Stimulated activated CD4-positive, alpha-beta T cell treated with anti-CD3 and anti-CD28 coated beads, Interleukin-15, amount 100 ng/mL, for 1 hour (primary cell): ENCODE measurements at places on chromosomes 1 and 21.

DNA sequence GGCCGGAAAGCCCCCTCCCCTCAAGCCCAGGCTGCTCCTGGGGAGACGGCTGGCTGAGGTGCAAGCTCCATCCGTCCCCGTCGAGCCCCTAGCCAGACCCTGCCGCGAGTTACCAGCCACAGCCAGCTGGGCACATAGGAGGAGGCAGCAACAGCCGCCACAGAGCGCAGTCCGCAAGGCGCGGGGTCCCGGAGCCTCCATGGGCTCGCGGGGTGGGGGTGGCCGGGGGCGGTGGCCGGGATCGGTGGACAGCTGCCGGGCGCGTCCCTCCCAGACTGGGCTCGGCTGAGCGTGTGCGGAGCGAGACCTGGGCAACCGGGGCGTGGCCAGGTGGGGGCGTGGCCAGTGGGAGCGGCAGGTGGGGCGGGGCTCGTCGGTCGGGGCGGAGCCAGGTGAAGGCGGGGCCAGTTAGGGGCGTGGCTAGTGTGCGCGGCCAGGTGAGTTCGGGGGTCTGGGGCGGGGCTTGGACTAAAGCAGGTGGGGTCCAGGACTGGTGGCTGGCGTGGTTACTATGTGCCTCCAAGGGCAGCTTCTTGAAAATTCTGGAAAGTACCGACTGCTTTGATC is at the start of gene CD164L2:
TSS of gene CD164L2 (minus strand) at position 295 of the 567 bp plus-strand sequence. CDS start at position 201, 94 bp downstream.
- peak; percentile 31 for DNase-seq

- DNase-seq, result no peak
These were observed 14.7 kb upstream of the FABP3 start for GRCh38 chr1:31387612-31388011.

DNA sequence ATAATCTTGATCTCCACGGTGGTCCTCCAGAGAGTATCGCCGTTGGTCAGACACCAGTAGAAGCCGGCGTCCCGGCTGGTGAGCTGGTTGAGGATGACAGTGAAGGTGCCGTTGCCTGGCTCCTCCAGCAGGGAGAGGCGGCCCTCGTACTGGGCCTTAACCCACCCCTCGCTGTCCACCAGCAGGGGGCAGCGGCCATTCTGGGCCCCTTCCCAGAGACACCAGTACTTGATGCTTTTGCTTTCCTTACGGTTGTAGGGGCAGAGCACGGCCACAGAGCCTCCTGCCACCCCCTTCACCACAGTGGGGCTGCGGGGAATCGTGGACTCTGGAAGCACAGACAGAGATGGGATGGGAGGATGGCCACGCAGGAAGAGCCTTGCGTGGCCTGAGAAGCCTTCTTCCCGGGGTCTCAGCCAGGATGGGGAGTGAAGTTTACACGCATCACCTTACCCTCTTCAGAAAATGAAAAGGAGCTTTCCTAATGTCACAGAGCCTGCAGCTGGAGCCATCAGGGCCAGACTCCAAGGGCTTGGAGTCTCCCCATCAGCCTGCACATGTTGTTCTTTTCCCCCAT is 10.7 kb downstream of the PIGR start:
- DNase-seq, result no peak

- DNase-seq, result no peak
These were observed 575.9 kb downstream of the USP25 start for GRCh38 chr21:16305686-16306085.

DNA sequence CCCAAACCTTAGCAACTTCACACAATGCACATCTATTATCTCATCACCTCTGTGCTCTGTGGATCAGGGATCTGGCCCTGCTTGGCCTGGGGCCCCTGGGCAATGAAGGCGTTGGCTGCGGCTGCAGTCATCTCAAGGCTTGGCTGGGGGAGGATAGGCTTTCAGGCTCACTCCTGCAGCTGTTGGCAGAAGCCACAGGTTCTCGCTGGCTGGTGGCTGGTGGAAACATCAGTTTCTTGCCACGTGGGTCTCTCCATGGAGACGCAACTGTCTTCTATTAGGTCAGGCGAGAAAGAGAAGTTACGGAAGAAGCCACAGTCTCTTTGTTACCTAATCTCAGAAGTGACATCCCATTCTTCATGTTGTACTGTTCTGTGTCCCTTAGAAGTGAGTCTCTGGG is 3.6 kb upstream of the NPPA start:
- no peak for DNase-seq

DNA sequence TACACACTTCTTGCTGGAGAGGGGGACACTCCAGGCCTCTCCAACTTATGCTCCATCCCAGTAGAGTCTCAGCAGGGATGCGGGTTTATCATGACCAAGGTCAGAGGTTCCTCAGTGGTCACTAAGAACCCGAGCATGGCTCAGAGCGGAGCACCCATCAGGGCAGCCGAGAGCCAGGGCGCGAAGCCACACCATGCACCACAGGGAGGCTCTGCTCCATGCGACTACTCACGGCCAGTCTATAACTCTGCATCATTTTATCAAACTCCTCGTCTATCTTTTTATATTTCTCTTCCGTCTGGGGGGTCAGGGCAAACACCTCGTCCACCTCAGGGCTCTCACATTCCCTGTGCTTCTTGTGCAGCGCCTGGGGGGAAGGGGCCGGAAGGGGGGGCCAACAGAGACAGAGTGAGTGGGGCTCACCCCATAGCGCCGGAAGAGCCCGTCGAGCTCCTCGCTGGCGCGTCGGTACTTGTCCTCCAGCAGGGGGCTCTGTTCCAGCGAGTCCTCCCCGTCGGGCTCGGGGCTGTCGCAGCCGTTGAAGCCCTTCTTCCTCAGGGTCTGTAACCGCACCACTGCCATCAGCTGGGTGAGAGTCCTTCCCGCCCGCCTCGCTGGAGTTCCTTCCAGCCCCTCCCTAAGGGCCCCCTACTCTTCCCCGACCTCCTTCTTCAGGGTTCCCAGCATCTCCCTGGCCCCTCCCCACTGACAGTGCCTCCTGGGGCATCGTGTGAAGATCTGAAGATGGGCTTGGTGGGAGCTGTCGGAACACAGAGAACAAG is 20.0 kb downstream of the MEF2D start:
- DNase-seq, result peak; percentile 62

DNA sequence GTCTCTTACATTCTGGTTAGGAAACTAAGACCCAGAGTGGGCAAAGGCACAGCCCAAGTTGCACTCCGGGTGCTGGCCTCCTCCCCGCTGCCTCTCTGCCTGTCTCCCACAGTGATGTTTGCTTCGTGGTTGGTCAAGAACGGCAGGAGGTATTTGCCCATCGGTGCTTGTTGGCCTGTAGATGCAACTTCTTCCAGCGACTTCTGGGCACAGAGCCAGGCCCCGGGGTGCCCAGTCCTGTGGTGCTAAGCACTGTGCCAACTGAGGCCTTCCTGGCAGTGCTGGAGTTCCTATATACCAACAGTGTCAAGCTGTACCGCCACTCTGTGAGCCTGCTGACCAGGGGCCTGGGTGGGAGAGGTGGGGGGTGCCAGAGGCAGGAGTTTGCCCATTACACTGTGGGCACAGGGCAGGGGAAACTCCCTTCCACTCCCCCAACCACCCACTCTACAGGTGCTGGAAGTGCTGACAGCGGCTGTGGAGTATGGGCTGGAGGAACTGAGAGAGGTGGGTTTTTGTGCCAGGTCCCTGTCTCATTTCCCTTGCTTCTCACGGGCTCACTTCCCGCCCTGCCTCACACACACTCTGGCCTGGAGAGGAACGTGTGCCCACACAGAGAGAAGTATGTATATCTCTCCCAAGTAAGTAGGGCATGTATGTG is 1.9 kb downstream of the BTBD19 start:
- no peak for DNase-seq

GRCh38 chr21:23401278-23401677 is 2206.0 kb downstream of the MRPL39 start:
- no peak for DNase-seq

- DNase-seq, result no peak
These were observed 112.5 kb upstream of the F3 start for GRCh38 chr1:94654031-94654430.

- no peak for DNase-seq
These were observed 43.7 kb downstream of the CDK18 start for GRCh38 chr1:205547936-205548827.

- DNase-seq, result no peak
These were observed 381.0 kb upstream of the VAMP3 start for GRCh38 chr1:7389906-7390603.

DNA sequence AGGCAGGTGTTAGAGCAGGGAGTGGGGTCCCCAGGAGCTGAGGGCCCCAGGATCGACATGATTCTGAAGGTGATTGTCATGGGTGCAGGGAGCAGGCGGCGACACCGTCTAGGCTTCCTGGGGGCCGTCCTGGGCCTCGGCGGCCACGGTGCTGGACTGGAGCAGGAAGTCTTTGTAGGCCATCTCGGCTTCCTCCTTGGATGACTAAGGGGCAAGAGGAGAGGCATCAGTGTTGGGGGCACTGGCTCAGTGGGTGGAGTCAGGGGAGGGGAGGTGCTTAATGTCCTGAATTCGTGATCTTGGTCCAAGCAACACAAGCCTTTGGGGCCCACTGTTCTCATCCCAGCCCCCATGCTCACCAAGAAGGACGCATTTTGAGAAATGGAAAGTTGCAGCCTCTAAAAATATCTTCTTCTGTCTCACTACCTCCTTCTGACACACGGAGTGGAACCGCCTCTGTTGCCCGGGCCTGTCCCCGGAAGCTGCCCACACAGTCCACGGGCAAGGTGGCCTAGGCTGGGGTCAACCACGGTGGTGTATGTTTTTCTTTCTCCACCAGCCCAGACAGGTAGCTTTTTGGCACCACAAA is 8.6 kb upstream of the FCMR start:
- no peak for DNase-seq

DNA sequence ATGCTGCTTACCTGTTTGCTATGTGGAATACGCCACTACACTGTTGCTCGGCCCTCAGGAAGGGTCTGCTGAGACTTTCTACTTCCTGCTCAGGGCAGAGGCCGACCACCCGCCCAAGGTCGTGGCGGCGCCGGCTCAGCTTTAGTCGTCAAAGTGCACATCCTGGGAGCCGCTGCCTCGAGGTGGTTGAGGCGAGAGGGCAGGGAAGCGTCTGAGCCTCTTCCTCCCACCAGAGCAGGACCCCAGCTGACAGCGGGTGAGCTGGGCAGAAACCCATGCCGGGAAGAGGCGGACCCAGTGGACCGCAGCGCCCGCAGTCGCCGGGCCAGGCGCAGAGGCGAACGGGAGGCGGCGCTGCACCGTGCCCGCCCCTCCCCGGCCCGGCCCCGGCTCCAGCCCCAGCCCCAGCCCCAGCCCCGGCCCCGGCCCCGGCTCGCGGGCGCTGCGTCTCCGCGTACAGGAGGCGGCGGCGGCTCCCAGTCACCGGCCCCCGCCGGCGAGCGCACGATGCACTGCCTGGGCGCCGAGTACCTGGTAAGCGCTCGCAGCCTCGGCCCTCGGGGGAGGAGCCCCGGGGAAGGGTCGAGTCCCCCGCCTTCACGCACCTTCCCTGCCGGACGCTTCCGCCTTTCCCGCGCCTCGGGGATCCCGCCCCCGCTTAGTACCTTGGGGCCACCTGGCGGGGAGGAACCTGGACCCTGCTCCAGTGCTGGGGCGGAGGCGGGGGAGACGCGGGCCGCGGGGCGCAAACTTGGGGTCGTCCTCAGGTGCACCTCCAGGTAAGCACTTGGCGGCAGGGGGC is at the start of gene SLC44A3:
TSS of gene SLC44A3 (plus strand) at position 413 of the 802 bp plus-strand sequence. CDS start at position 508, 95 bp downstream.
- no peak for DNase-seq

- no peak for DNase-seq
These were observed 470.2 kb upstream of the ADGRL2 start for GRCh38 chr1:81330521-81330920.

DNA sequence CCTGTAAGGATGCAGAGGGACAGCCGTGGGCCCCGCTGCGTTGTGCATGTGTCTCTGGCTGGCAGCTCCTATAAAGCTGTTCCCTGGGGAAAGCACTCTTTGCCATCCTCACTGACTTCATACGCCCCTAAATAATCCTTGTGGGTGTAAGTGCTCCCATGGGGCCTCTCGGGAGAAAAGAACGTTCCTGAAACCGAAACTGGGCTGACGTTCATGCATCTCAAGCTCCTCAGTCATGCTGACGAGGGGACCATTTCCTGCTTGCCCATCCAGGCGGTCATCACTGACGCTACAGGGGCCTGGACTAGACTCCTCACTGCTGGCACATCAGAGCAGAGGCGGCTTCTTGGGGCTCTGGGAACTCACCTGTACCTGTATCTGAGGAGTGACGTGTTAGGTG is 73.1 kb upstream of the USP24 start:
- no peak for DNase-seq

DNA sequence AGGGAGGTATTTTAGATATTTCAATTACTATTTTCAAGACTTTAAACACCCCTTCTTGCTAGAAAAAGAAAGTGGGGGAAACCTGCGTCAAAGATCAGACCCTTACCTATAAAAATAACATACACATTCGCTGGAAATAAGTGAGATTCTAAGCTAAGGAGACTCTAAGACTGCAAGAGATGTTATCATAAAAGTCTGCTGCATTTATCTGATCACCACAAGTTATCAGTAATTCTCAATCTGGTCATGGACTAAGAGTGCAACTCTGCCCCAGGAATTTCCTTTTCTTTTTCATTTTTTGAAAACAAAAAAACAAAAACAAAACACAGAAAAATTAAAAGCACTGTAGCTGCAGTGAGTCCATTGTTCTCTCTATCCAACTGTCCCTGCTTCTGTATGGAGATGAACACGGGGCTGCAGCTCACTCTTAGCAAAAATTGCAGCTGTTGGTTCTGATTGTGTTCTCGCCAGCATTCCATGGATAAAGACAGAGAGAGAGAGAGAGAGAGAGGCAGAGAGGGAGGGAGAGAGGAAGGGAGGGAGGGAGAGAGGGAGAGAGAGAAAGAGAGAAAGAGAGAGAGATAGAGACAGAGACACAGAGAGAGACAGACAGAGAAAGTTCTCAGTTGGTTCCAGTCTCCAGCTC is 14.1 kb downstream of the XKR8 start:
- no peak for DNase-seq

DNA sequence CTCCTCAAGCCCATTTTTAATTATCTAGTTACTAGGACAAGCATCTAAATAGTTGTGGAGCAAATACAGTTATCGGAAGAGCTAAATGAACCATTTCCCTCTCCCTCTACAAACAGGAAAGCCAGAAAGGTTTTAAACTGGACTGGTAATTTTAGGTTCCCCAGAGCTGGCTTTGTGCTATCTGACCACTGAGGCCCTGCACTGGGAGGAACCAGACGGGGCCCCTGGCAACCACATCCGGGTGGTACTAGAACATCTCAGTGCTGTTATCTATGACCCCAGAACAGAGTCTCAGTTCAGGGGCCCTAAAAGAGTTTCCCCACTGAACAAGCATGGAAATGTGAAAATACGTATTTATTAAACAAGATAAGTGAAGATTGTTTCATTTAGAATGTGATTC is 7.7 kb upstream of the RSPH1 start:
- no peak for DNase-seq
